ENCODE measurements at places on chromosomes 12 and 14.

- DNase-seq: no peak
Measured at GRCh38 chr14:76984787-76985375, 43.6 kb downstream of the IRF2BPL start.

- no peak for DNase-seq
Measured at GRCh38 chr14:39366460-39367386, 65.5 kb downstream of the FBXO33 start.

- no peak for DNase-seq
Measured at GRCh38 chr12:14772946-14773345, 30.3 kb downstream of the WBP11 start.

DNA sequence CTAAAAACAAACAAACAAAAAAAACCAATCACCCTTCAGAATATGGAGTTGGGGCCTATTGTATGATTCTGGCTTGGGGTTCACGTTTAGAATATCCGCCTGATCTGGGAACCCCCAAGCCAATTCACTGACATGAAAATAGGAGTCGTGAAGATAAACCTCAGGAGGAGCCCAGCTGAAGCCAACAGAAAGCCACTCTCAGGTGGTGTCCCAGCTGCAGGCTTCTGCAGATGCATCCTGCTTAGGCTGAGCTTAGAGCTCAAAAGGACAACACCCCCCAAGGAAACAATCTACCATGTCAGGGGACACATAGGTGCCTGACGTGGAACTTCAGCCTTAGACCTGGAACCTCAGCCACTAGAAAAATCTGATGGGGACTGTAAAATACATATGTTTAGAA lies 51.9 kb downstream of the SYNE3 start:
- no peak for DNase-seq

- DNase-seq: no peak
Measured at GRCh38 chr12:129641926-129642325, 261.9 kb downstream of the TMEM132D start.

DNA sequence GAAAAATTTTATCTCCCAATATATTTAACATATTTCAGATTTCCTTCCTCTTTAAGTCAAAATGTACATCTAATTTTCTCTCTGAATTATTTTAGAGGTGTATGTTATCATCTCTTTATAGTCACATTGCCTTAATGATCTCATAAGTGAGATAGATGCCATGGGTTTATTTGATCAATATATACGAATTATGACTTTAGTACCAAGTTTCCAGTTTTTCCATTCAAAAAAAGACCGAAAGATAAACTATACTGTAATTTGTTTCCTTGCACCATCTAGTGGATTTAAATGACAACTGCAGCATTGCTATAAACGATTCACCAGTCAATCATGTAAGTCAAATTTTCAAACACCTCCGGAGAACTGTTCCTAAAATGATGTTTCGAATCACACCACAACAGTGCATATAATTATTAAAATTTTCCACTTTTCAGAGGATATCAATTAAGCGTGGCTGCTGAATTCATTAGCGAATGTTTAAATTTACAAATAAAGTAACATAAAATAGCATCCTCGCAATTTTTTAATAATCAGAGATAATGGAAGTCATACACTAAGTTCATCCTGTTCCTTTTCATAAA lies 419 bp upstream of the ATXN7L3B start:
- no peak for DNase-seq

DNA sequence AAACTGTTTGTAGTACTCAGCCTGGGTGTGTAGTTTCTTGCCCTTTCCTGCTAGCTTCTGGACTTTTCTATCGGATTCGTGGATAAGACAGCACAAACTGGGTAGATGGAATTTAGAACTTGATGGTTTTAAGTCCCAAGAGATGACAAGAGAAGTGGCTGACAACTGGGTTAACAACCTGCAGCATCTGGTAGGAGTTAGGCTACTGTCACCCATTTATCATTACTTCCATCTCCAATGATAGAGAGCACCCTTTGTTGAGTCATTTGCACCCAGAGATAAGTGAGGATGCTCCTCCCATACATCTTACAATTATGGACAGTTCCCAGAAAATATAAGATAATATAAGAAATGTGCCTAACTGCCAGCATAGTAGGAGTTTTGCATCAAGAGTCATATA lies 50.2 kb upstream of the FLRT2 start:
- DNase-seq: no peak

GRCh38 chr12:22100958-22101748 lies 55.1 kb downstream of the CMAS start:
- no peak for DNase-seq
